Fibroblast of the aortic adventitia (primary cell): ENCODE measurements at places on chromosomes 2 and 18. TPM values are rescaled to one million over a fixed set of nuclear protein-coding genes. Genes with fewer than 3 reads are reported as not detected.

GRCh38 chr2:144523596-144524117 is 3.7 kb upstream of the ZEB2 start:
- peak; percentile 32 for DNase-seq

Gene RTKN
- total RNA-seq, result 12.0 and 15.7 TPM in 2 replicates

Gene PDE11A
- not detected in 2 replicates for total RNA-seq

GRCh38 chr18:49022311-49023161 is 71.8 kb upstream of the SMAD7 start:
- DNase-seq, result no peak

DNA sequence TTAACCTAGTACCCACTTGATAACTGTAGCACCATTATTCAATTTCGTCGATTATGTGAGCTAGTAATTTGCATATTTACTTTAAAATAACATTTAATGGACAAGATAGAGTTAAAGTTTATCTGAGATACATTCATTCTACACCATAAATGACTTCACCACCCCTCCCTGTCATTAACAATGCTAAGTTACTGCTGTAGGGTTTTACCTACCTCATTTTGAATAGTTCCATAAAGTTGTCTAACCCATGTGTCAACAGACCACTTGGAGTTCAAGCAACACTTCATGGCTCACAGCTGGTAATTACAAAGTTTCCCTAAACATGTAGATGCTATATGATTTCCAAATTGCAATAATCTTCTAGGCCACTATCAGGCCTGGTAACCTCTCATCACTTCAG is 127.4 kb upstream of the CYP26B1 start:
- no peak for DNase-seq

Gene SH3RF3
- 2.1 and 8.4 TPM in 2 replicates for total RNA-seq

Gene STK16
- total RNA-seq, result 16.7 and 40.2 TPM in 2 replicates

Gene SCN9A
- 14.0 and 22.9 TPM in 2 replicates for total RNA-seq

DNA sequence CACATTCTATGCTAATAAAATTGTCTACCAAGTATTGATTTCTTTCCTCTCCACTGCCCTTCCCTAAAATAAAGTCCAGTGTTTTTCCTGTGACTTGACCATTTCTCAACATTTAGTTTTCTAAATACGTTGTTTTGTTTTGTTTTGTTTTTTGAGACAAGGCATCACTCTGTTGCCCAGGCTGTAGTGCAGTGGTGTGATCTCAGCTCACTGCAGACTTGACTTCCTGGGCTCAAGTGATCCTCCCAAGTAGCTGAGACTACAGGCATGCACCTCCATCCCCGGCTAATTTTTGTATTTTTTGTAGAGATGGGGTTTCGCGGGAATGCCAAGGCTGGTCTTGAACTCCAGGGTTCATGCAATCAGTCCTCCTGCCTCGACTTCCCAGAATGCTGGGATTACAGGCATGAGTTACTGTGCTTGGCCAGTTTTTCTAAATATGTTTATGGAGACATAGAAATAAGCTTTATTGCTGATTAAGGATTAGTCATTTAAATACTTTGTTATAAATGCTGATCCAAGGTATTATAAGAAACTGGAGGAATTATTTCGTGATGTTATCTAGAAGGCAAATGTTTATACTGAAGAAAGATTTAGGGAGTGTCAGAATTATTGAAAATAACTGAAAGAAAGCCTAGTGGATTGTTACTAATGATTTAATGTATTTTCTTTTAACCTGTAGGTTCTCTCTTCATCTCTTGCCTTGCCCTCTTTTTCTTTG is 5.7 kb upstream of the HTR2B start:
- no peak for DNase-seq

Gene AQP12B
- not detected in 2 replicates for total RNA-seq

- DNase-seq, result no peak
Measured at GRCh38 chr18:65859075-65859474, 108.3 kb downstream of the CDH7 start.

Gene ANO7
- 1.1 and 1.7 TPM in 2 replicates for total RNA-seq

Gene GKN1
- not detected in 2 replicates for total RNA-seq

DNA sequence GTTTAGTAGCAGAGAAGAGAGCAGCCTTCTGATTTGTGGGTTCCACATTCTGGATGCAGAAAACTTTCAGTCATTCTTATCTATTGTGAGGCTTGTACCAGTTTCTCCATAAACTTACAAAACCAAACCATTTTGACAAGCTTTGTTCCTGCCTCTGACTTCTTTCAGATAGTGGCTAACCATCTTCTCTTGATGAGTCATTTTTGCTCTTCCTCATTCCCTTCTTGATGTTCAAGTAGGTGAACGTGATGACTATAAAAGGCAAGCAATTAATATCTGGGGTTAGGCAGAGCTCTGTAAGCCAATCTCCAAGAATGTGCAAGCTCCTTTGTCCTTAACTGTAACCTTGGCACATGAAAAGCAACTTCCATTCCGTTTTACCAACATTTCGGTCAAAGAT is 2083.1 kb upstream of the PIK3C3 start:
- no peak for DNase-seq

GRCh38 chr2:215274829-215275228 is 37.0 kb upstream of the ATIC start:
- no peak for DNase-seq

- DNase-seq, result no peak
Measured at GRCh38 chr18:25370391-25370790, 18.4 kb upstream of the ZNF521 start.

DNA sequence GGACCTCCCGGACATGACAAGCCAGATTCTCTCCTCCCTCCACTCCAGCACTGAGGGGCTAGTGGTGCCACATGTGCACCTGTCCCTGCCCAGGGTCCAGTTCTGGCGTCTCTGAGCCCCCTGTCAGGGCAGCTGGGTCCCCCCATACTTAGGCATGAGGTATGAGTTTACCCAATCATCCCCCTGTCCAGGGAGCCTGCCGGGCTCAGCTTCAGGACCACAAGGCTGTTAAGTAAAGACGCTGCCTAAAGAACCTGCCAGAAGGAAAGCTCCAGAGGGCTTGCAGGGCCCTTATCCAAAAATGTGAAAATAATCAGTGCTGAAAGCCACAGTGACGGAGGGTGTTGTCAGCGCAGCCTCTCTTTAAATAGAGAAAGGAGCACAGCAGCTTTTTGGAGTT is 40.0 kb downstream of the SH3BP4 start:
- peak; percentile 69 for DNase-seq

Gene ZBTB7C
- total RNA-seq, result 0.09 and 0.41 TPM in 2 replicates

Gene ABCG8
- not detected in 2 replicates for total RNA-seq

Gene LYPD6
- 0.54 TPM in 1 of 2 replicates, not detected in the other for total RNA-seq

- no peak for DNase-seq
Measured at GRCh38 chr2:222439692-222440091, 15.3 kb downstream of the SGPP2 start.

- no peak for DNase-seq
Measured at GRCh38 chr2:177731384-177731783, 338.8 kb downstream of the AGPS start.

Gene IL1RN
- total RNA-seq, result 1.1 TPM in 1 of 2 replicates, not detected in the other

DNA sequence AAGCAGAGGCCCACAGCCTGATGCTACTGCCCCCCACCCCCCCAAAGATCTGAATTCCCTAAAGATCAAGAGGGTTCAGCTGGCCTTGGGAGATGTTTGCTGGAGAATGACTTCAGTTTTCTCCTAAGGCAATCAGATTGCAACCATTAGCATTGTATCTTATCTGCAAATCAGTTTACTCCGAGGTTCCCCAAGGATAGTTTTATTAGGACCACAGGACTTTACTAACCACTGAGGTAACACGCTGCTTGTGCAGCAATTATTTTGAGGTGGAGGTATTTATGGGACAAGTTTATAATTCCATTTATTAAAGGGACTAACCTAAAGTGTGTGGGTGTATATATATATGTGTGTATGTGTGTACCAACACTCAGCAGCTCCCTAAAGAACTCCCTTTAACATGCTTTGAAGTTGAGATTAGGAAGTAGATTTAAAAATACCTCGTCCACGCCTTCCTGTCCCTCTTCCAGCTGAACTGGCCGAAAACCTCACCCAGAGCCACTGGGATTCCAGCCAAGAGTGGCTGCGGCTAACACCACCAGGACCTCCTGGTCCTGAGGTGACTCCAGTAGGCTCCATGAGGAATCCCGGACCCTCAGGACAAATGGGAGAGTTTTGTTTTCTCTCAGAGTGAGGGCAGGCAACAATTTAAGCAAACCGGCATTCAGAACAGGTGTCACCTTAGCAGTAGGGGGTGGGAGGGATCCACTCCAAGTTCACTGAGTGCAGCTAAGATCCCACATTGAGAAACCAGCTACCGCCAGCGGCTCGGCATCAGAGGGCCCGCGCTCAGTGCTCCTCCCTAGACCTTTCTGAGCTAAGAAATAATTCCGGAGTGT is 3.0 kb upstream of the DLX1 start:
- DNase-seq, result peak; percentile 26

DNA sequence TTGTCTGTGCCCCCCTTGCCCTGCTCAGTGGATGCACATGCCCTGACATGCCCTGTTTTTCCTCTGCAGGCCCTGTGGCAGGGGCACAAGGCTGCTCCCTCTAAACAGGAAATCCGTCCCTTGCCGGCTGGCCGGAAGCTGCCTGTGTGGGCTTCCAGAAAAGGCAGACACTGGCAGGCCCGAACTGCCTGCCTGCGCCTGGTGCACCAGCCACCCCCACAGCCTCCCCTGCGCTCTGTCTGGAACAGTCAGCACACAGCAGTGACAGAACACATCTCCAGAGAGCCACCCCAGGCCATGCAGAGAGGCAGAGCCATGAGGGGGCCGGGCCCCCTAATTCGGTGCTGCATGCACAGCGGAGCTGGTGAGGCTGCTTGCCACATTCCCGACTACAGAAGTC is 33.5 kb downstream of the LOXHD1 start:
- no peak for DNase-seq

- no peak for DNase-seq
Measured at GRCh38 chr18:44778788-44779187, 98.1 kb downstream of the SETBP1 start.

DNA sequence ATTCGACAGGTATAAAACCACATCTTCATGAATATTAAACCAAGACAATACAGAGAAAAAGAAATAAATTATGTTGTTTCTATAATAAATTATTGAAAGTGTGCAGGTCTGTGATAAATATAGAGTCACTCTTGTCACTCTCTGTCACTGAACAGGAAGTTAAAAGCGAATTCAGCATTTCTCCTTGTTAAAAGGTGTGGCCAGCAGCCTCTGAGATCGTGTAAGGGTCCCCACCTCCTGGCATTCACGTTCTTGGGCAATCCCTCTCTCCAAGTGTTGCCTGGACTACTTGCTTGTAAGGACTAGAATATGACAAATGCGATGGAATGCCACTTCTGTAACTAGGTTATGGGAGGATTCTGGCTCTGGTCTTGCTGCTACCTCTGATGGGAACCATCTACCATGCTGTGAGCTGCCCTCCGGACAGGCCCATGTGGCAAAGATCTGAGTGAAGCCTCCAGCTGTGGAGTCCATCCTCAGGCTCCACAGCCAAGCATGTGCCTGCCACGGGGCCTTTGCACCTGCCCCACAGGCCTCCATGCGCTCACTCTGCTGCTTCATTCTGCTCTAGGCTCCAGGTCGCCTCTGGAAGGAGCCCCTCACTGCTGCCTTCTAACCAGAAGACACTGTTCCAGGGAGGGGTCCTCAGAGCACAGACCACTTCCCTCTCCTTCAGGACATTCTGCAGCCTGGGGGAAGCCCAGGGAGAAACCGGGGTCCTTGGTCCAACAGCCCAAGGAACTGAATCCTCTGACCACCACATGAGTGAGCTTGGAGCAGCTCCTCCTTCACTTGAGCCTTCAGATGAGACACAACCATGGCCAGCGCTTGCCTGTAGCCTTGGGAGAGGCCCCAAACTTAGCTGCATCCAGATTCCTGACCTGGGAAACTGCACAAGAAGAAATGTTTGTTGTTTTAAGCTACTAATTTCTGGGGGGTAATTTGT is 202.9 kb upstream of the HDAC4 start:
- no peak for DNase-seq

Gene TUBA3E
- not detected in 2 replicates for total RNA-seq

GRCh38 chr18:59725142-59725541 is 27.9 kb upstream of the CCBE1 start:
- peak; percentile 59 for DNase-seq

GRCh38 chr2:28621172-28622100 is 125.6 kb downstream of the PLB1 start:
- peak; percentile 91 for DNase-seq

DNA sequence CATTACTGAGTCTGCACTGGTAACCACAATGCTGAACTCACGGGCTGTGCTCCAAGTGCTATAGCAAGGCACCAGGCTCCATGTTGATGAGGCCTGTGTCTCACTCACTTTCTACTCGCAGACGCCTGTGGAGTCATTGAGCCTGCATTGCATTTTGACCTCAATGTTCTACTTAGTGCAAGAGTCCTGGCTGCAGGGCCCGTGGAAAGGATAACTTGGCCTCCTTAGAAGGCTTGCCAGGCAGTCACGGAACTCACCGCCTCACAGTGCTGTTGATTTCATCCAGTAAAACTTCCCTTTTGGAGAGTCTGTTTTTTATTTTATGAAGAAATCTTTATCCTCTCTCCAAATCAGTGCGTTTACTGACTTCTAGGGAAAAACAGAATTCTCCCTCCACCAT is 290.4 kb downstream of the RNF144A start:
- no peak for DNase-seq

GRCh38 chr18:60060578-60060977 is 160.8 kb downstream of the PMAIP1 start:
- no peak for DNase-seq

- DNase-seq, result no peak
Measured at GRCh38 chr2:195666113-195666712, 9.2 kb downstream of the SLC39A10 start.
